Mesenchymal stem cell (in vitro differentiated cells and primary cell): ENCODE measurements at places on chromosomes 4 and X.
A peak's percentile ranks its signal among the peaks of the same experiment; 100 is the strongest.

DNA sequence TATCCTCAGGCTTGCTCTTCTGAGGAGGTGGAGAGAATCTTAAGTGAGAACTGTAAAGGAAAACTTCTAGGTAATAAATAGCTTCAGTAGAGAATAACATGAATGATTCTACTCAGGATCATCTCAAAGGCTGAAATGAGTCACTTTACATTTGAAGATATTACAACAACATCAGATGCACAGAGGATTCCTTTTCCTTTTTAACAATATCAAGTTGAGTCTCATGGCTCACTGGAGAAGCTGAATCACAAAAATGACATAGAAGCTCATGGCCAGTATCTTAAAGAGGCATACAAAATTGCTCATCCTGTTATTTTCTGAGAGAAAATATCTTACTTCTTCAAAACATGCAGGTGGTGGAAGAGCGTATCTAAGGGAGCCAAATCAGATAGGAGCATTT, 72.5 kb upstream of the EMCN start:
- DNase-seq = peak; percentile 6

DNA sequence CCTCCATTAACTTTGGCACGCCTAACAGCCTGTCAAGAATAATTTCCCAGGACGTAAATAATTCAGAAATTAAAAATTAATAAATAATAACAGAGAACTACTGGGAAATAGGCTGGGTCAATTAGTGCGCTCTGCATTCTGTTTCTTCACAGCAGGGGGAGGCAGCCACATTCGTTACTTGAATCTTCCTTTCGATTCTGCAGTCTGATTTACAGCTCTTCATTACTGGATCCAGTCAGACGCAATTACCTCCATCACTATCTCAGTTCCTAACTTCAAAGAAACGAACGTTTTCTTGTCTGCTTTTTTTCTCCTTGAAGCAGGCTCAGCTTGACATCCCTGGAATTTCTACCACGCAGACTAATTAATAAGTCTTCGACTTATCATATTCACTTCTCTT, 9.0 kb upstream of the RPL34 start:
- peak; percentile 45 for DNase-seq

- no peak for DNase-seq
These were observed 126.7 kb downstream of the CHRNA9 start for GRCh38 chr4:40461879-40462278.

GRCh38 chr4:56871371-56871866, 36.3 kb upstream of the REST start:
- no peak for DNase-seq

DNA sequence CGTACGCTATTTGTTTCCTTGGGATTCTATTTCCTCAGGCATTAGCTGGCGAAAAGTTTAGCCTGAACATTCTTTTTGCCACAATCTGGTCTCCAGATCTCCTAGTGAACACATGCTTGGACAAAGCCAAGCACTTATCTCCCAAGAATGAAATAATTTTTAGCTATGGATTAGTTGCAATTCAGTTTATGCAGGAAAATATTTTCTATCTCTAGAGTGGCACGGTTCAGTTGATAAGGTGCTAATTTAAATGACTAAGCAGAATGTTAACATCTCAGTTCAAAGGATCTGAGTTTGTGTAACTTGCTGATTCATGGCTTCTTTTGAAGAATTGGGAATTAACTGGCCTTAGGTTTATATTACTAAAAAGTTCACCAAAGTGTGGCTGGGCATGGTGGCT, 58.1 kb upstream of the JADE1 start:
- no peak for DNase-seq

- peak; percentile 57 for DNase-seq
These were observed 204.8 kb upstream of the LDB2 start for GRCh38 chr4:17103231-17103630.

GRCh38 chr4:55636656-55636999, 530 bp upstream of the NMU start:
- peak; percentile 7 for DNase-seq

GRCh38 chr4:24515698-24516097, 68.7 kb downstream of the DHX15 start:
- DNase-seq = no peak

GRCh38 chr4:181909368-181909767, 333.8 kb upstream of the TENM3 start:
- no peak for DNase-seq

- no peak for DNase-seq
These were observed 30.6 kb upstream of the SORCS2 start for GRCh38 chr4:7161721-7162214.

GRCh38 chrX:96576368-96576767, 108.3 kb upstream of the DIAPH2 start:
- peak; percentile 5 for DNase-seq

DNA sequence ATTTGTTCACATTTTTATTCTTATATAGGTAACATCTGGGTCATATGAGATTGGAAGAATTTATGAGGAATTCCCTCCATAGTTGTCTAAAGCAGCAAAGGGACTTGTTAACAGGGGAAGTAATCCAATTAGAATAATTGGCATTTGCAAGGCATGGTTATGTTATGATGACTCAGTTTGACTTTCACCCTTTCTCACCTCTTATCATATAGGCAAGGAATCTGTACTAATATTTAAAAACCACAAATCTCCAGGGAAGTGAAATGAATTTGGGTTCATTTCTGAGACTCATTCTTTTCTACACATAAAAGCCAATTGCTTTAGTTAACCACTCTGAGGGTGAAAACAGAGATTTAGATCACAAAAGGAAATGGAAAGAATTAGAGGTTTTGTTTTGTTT, 281.5 kb upstream of the DKK2 start:
- DNase-seq = no peak

DNA sequence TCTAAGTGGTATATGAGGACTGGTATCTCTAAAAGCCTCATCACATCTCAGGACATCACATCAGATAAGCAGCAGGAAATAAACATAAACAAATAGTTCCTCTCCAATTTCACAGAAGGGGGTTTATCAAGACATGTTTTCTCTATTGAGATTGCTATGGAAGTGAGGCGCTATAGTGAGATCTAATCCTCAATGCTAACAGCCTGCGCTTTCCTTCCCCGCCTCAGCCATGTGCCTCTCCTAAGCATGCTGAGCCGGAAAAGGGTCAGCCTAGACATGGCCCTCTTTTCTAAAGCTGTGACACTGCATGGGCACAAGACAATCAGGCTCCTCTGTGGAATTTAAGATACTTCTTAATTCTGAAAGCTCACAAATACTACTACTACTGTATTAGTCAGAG, 286.1 kb downstream of the INPP4B start:
- DNase-seq = no peak

GRCh38 chr4:15805583-15806517, 27.7 kb downstream of the CD38 start:
- DNase-seq = peak; percentile 64

DNA sequence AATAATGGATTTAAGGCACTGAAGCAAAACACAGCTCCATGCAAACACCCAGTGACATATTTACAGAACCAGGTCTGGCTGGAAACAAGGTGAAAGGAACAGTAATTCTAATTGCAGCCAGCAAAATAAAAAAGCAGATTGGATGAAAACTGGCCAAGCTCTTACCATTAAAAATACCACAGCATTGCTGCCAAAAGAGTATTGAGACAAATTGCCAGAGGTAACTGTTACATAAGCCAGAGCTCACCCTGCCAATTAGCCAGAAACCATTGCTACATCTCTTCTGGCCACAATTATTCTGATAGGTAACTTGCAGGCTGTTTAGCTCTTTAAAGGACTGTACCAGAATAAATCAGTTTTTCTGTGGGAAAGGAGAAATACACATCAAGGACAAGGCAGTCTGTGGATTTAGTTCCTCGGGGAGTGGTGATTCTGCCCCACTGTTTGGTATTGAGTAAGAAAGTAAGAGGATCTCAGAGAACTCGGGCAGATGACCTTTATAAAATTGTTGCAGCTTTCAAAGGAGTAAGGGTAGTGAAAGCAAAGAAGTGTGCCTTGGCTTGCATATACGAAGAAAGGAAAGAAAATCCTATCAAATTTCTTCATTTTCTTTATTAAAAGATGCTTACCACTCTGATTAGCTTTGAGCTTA, 369.5 kb downstream of the PPP3CA start:
- no peak for DNase-seq

DNA sequence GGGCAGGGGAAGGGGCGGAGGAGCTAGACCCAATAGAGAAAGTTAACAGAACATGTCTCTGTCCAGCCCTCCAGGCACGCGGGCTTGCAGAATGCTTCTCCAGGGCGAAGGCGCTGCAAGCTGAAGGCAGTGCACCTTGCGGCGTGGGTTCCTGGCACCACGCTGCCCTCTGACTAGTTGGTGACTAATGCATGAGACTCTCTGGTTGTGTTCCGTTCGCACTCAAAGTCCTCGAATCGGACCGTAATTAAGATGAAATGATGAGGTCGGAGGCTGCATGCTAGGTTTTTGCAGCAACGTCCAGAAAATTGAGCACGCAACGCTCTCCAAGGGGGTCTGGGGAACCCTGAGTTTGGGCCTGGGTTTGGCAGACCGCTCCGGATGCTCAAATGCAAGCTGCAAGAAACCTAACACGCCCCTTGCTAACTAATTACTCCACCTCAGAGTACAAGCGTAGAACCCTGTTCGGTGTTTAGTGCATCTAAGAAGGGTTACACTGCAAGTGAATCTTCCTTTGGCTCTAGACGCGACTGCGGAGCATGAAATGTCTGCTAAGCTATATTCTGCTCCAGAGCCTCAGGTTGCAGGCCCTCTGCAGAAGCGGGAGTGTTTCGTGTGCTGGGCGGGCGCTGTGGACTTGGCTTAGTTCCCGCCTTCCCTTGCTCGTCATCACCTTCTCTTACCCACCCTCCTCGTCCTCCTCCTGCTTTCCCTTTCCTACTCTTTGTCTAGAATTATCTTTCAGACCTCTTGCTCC, 57.1 kb upstream of the NKAP start:
- no peak for DNase-seq

DNA sequence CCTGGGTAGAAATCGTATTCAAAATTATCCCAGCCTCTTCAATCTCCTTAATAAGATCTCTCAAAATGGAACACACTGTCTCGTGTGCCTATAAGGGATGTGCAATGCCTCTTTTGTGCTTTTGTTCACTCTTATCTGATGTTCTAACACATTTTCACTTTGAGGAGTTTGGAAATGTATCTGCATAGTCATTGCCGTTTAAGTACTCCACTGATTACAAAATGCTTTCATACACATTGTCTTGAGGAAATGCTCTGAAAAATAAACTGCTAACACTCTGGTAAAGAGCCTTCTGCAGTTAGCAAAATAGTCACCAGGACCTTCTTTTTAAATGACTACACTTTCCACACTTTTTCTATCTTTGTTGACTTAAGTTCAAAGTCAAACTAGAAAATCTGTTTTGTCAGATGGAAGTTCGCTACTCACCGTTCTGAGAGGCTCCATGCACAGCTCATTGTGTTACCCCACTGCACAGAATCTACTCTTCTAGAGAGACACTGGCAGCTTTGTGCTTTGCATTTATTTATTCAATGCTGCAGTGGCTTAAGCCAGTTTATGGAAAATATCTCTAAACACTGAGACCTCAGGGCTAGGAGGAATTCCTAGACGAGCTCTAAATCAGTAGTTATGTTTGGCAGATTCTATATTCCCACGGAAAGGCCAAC, 159.0 kb downstream of the CHIC2 start:
- DNase-seq = peak; percentile 80

DNA sequence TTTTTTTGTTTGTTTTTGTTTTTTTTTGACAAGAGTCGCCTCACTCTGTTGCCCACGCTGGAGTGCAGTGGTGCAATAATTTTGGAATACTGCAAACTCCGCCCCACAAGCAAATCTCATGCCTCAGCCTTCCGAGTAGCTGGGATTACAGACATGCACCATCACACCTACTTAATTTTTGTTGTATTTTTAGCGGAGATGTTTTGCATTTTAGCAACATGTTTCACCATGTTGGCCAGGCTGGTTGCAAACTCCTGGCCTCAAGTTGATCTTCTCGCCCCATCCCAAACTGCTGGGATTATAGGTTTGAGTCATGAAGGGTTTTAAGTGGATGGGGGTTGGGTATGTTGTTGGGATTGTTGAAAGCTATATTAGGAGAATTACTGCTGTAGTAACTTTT, 270.9 kb upstream of the LCORL start:
- DNase-seq = no peak

GRCh38 chrX:153761863-153762262, 2.2 kb upstream of the PLXNB3 start:
- DNase-seq = no peak
